Umbilical cord (tissue), 2 donors: ENCODE measurements at places on chromosomes 6 and 20.
A peak's percentile ranks its signal among the peaks of the same experiment; 100 is the strongest.

DNA sequence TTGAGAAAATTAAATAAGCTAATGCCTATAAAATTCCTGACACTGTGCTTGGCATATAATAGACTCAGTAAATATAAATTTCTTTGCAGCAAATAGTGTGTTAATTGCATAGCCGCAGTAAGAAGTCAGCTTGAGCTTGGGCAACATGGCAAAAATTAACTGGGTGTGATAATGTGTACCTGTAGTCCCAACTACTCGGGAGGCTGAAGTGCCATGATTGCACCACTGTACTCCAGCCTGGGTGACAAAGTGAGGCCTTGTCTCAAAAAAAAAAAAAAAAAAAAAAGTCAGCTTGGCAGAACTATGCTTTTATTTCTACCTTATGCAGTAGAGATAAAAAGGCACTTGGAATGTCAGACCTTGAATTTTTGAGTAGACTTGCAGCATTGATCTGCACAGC is 121.8 kb downstream of the AKAP7 start:
- no peak for DNase-seq

- DNase-seq, result no peak
Observed at GRCh38 chr6:156502969-156503504, 274.1 kb upstream of the ARID1B start.

DNA sequence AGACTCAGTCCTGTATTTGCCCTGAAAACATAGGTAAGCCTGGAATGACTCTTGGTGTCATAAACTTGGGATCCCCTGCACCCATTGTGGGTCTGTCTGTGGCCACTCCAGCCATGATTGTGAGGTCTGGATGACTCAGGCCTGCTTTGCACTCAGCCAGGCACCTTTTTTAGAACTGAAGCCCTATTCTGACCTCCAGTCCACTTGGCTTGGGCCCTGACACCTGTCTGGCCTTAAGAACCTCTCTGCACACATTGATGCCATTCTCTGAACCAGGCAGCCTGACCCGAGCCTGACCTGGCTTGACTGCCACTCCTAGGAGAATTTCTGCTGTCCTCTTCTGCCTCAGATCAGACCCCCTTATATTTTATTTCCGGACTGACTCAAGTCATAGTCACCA is 383.7 kb downstream of the MAFB start:
- DNase-seq, result no peak

- no peak for DNase-seq
Observed at GRCh38 chr6:26187292-26187691, 100.1 kb downstream of the HFE start.

DNA sequence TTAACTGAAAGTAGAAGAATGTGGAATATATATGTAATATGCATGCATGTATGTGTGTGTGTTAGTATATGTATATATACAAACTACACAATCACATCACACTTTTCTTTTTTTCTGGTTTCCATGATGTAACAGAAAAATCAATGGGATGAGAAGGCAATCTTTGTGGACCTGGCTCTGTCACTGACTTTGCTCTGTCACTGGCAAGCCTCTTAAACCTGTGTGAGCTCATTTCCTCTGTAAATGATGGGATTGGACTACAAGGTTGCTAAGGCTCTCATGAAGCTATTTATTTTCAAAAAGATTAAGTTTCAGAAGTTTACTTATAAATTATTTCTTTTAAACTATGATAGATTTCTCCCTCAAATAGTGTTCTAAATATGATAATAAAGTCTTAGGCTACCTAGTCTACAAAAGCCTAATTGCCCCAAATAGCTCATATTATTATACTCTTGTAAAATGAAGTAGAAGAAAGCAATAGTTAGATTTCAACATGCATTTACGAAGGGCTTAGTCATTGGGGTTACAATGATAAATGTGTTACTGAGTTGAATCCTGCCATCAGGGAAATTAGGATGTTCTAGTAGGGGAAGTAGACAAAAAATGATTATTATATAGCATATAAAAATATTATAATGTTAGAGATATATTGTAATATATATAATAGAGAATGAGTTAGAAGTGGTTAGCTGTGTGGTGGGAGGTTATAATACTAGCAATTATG is 129.3 kb downstream of the AFG1L start:
- DNase-seq, result no peak

DNA sequence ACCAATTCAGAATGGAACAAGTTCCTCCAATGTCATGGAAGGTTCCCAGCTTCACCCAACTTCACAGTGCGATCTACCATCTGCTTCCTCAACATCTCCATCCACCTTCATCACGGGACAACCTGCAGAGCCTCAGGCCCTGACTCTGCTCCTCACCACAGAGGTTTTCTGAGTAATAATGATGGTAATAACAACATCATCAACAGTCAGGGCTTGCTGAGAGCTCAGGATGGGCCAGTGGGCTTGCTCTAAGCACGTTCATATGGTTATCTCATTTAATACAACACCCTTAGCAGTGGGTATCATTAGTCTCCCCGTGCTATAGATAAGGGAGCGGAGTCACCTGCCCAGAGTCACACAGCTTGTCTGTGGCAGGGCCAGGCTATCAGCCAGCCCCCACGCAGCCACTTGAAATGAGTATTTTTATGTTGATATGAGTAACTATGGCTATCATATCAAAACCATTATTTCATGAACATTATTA is 38.6 kb downstream of the PREX1 start:
- no peak for DNase-seq

DNA sequence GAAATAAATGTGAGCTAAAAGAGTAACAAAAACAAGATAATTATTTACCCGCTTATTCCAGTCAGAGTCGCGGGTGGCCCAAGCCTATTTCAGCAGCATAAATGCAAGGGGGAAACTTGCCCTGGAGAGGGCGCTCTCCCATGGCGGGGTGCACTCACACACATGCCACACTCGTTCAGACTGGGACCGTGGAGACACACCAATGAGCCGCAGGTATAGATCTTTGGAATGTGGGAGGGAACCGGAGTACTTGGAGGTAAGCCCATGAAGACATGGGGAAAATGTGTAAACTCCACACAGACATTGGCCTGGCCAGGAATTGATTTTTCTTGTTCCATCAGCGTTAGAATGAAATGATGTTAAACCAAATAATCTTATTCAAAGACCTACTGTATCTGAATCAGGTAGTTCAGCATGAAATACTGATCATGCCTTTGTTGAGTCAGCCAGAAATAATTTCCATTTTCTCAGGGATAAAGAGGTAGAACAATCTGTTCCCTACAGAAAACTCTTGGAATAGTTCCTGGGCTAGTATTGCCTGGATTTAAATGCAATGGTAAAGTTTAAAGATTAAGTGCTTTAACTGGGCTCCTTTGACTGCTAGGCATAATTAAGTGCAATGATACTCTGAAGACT is 191.5 kb downstream of the MCHR2 start:
- no peak for DNase-seq

GRCh38 chr20:24100370-24101011 is 111.9 kb upstream of the GGTLC1 start:
- DNase-seq, result peak; percentile 45

- DNase-seq, result no peak
Observed at GRCh38 chr6:153960741-153961140, 78.3 kb upstream of the OPRM1 start.

GRCh38 chr6:38160831-38161230 is 341.3 kb downstream of the ZFAND3 start:
- DNase-seq, result no peak

- DNase-seq, result peak; percentile 18
Observed at GRCh38 chr20:24662752-24663365, 193.4 kb downstream of the SYNDIG1 start.

DNA sequence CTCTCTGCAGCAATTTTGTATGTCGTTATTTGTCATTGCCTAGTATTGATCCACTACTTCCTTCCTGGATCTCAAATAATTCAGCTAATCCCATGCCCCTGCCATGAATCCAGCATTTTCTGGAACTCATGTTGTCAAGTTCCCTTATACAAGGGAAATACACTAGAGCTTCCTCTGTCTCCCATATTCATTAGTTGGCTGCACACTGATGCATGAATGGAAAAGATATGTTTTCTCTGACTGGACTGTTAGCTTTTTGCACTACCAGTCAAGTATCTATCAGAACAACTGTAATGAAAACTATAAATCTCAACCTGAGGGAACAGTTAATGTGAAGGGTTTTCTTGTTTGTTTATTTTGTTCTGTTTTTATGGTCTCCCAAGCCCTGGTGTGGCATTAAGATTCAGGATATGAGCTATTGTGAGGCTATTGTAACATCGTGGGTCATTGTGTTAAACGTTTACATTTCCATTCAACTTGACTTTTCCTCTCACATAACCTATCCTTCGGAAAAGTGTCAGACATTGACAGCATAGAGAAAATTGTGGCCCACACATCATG is 102.5 kb upstream of the FAM8A1 start:
- DNase-seq, result no peak

DNA sequence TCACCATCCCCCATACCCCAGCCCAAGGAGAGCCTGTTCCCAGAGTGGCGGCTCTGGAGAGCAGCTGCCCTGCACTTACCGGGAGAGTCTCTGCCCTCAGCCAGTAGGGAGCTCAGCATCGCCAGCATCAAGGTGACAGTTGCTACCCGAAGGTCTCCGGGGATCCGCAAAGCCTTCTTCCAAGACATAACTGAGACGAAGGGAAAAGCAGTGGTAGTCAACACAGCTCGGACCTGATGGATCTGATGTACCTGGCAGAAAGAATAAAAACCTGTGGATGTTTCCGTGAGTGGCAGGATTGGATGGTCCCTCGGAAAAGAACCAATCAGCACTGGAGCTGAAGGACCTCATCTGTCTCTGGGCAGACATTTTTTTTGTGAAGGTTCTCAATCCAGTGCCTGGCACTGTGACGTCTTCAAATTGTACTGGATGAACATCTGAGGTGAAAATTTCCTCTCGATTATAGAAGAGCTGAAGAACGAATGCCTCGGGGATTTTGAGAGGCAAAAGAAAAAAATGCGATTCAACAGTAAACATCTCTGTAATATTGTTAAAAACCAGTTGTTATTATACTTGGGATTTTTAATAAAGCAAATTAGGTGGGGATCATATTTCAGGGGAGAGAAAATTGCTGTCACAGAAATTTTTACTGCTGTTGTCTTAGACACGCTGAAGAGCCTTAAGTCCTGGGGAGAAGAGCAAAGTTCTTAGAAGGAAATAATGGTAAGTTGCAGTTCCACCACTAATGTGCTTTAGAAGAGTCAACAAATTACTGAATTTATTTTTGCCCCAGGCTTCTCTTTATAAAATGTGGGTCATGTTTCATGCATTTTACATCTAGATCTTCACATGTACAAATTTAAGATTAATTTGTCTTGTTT is at the start of gene HLA-DQB1:
HLA-DQB1 (minus strand) TSS at position 238 of the 881 bp plus-strand sequence; CDS start at position 188, 50 bp downstream.
- DNase-seq, result peak; percentile 62

DNA sequence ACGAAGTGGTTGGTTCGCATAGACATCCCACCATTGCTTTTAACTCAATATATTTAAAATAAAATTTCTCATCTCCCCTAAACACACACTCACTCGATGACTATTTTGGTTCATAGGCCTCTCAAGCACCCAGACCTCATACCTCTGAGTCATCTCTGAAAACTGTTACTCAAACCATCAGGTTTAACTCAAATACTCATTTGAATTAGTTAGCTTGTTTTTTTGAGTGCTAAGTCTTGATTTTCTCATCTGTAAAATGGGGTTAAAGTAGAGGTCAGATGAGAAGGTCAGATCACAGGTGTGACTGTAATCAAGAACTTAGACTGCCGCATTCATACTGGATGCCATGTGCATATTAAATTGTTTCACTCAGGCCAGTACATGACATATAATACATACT is 243.9 kb upstream of the TENT5A start:
- no peak for DNase-seq
